CD4-positive, alpha-beta T cell treated with Interleukin-15 for 1 hour (primary cell): ENCODE measurements at places on chromosomes 11 and 22.

DNA sequence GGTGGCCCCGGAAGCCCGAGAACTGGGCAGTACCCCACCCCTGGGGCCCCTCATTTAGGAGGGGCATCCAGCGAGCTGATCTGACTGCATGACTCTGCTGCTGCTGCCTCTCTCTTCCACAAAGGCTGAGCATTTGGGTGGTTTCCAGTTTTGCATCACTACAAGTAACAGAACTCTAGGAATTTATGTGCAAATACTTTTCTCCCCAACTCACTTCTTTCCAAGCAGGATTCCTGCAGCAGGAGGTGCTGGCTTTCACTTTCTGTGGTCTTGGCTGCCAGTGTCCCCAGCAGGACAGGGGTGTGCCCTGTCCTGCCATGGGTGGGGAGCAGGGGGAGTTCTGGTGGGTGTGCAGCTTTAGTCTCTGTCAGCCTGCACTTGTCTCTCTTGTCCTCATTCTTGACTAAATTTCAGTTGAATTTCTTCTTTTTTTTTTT is 21.2 kb downstream of the UPB1 start:
- DNase-seq, result peak; percentile 42

DNA sequence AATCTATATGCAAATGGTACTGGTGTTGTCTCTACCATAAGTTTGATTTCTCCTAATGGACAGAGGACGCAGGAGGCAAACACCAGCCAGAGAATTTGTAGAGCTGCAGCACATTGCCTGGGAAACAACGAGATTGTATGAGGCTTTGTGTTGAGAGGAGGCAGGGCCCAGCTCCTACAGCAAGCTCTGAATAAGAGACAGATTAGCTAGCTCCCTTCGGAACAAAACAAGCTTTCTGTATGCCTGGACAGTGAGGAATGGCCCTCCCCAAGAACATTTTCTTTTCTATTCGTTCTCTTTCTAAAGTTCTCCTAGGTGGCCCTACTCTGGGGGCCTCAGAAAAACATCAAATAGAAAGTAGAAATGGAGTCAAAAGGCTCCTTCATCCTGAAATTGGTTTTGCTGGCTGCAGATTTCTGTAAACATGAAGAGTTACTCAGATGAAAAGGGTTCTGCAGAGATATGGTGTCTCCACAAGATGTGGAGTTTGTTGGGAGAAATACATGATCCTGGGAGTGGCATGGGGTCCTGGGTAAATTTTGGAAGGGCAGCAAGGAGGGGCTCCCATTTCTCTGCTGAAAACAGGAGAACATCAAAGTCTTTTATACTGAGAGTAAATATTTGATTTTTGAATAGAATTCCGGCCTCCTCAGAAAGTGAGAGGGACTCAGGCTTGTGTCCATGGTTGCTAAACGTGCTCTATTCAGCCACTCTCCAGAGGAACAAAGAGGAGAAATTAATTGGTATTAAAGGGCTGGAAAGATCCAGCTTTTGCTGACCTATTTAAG is 6.8 kb upstream of the HEPACAM start:
- DNase-seq, result no peak

- DNase-seq, result no peak
Observed at GRCh38 chr22:22390989-22391388, 117.6 kb downstream of the ZNF280B start.

DNA sequence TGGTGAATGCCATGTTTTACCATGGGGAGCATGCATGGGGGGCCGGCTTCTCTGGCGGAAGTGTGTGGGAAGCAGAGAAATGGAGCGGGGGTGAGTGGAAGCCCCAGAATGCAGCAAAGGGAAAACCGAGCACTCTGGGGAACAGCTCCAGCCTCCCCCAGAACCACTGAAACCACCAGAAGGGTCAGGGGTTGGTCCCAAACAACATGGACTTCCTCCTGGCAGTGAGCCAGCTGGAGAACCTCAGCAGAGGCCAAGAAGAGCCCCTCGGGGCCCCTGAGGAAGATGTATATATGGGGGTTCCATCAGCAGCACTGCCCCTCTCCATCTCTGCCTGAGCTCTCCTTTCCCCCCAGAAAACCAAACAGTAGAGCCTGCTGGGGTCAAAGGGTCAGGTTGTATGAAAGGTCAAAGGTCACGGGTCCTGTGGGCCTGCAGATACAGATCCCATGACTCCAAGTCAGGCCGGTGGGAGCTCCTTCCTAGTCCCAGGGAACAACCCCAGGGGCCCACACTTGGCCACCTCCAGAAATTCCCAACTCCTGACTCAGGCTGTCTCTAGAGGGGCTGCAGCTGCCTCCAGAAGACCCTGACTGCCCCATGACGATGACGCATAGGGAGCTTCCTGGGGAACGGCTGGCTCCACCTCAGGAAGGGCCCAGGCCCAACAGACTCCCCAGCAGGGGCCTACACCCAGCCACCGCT is 48.5 kb upstream of the TIMP3 start:
- no peak for DNase-seq

DNA sequence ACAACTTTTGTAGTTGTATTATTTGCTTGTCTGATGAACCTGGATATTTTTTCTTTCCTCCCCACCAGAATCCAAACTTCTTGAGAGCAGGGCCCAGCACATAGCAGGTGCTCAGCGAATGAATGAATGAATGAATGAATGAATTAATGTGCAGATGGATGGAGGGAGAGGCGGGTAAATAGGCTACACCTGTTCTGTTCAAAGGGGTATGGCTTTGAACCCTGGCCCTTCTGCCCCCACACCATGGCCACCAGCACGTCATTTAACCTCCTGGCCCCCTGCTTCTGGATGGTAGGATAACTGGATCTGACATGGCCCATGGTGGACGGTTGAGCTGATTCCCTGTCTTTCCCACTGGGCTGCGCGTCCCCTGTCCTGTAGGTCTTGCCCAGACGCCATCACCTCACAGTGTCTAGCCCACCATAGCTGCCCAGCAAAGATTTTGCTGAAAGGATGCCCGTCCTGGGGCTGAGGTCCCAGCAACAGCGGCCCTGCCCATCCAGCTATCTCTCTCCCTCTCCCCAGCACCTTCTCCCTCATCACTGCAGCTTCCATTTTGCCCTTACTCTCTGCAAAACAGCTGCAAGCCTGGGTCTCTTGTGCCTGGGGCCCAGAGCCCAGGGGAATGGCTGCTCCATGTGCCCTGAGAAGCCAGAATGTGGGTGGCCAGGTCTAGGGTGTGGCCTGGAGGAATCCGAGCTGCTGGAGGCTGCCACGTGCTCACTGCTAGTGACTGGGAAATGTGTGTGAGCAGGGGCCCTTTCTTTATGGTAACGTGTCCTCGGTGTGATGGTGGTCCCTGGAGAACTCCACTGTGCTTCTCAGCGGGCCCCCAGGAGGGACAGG is 49.3 kb upstream of the LINC01488 start:
- no peak for DNase-seq

GRCh38 chr11:63888170-63889086 is 28.5 kb downstream of the RCOR2 start:
- DNase-seq, result peak; percentile 63

DNA sequence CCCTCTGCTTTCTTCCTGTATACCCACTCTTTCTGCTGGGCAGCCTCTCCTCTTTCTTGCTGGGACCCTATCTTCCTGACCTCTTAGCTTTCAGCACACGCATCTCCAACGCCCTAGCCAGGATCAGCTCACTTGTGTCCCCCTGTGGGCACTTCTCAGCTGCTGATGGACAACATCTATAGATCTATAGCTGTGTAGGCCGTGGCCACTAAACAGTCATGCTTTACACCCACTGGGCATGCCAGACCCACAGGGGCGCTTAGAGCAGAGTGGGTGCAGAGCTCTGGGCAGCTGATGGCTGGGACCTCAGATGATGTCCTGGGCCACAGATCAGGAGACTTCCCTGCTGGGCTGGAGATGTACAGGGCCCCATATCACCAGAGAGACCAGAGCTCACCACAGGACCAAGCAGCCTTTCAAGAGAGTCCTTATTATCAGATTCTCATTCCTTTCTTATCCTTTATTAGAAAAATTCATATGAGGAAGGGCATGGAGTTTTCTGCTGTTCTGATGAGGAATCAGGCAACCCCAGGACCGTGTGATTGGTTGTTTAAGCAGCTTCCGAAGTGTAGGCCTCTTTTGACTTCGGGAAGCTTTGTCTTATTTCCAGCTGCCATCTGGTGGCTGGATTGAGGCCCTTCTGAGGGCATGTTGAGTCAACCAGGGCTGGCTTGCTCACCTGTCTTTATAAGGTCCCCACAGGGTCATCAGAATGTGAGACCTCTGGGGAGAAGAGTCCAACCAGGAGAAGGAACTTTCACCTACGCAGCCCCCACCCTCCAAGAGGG is 60.5 kb downstream of the OSBP2 start:
- peak; percentile 46 for DNase-seq

GRCh38 chr11:121321614-121322243 is 29.2 kb downstream of the SC5D start:
- DNase-seq, result peak; percentile 38

- peak; percentile 15 for DNase-seq
Observed at GRCh38 chr11:1916986-1917522, 2.4 kb upstream of the TNNT3 start.

- no peak for DNase-seq
Observed at GRCh38 chr11:44787070-44787469, 60.3 kb downstream of the TSPAN18 start.

GRCh38 chr22:46425016-46425415 is 89.5 kb downstream of the TRMU start:
- no peak for DNase-seq

- no peak for DNase-seq
Observed at GRCh38 chr11:20207781-20208621, 47.7 kb upstream of the DBX1 start.

GRCh38 chr11:134691295-134691873 is 279.3 kb upstream of the B3GAT1 start:
- no peak for DNase-seq

- no peak for DNase-seq
Observed at GRCh38 chr22:35645646-35646045, 2.6 kb upstream of the APOL6 start.

DNA sequence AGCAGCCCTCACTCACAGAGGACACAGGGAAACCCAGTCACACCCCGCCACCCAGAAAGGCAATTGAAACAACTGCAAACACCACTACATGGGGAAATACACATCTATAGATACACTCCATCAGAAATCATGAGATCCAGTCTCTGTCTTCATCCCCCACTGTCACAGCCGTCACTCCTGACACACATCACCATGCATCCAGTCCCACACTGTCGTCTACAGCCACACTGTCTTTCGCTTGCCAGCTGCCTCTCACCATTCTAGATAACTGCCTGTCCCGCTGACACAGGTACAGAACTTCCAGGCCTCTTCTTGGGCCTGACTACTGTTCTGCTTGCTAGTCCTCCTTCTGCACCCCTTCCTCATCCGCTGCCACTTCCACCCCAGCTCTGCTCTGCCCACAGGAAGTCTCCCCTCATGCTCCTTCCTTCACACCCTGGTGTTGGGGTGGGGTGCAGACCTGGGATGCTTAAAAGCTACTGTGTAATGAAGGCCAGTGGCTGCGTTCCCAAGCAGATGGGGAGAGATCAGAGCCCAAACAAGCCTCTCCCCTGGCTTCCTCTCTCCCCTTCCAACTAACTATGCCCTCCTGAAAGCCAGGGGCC is 42.6 kb downstream of the SLC22A12 start:
- DNase-seq, result no peak

- DNase-seq, result no peak
Observed at GRCh38 chr22:27800250-27801201, 1.0 kb downstream of the MN1 start.

- no peak for DNase-seq
Observed at GRCh38 chr22:35393116-35394010, 6.6 kb upstream of the MCM5 start.

DNA sequence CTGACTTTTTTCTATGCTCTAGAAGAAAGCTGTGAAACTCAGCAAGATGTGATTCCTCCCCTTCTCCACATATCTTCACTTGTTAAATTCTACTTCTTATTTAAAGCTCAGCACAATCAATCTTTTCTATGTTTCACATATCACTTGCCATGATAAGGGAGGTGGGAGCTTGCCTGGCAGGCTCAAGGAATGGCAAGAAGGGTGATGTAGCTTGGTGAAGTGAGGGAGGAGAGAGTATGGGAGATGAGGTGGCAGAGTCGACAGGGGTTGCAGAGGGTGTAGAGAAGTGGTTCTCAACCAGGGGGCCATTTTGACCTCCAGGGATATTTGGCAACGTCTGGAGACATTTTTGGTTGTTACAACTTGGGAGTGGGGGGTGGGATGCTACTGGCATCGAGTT is 120.6 kb upstream of the TIMP3 start:
- DNase-seq, result no peak

GRCh38 chr11:111479666-111480065 is 32.5 kb downstream of the BTG4 start:
- DNase-seq, result no peak
